ENCODE measurements at places on chromosomes 2 and 18.

DNA sequence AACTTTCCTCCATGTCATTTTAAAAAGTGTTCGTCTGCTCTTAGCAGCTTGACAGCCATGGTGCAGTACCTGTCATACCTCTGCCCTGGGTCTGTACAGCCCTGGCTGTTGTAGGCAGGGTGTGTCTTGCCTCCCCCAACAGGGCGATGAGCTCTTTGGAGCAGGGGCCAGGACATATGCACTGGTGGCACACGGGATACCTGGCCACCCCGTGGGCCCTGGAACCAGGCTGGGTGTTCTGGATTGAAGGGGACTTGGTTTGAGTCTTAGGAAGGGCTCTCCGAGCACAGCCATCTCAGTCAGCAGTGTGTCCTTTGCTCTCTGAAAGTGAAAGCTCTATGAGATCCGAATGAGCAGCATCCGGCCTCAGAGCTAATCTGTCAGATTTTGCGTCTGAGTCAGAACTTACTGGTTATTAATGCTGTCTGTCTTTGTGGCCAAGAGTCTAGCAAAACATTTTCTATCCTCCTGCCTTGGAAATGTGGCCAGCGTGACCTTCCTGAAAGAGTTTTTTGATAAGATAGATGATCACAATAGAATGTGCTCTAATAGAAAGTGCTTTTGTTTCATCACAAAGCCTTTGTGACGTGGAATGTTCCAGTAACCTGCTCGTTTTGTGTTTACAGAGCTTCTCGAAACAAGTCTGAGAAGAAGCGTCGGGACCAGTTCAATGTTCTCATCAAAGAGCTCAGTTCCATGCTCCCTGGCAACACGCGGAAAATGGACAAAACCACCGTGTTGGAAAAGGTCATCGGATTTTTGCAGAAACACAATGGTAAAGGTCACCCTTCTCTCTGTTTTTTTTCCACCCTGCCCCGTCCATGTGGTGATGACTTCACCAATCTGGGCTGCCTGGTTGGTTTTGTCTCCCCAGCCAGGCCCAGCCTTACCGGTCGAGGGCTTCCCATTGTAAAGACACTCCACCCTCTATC lies 77.3 kb upstream of the RPL31 start:
- no peak for DNase-seq

GRCh38 chr2:72325592-72326422 lies 178.1 kb upstream of the CYP26B1 start:
- DNase-seq = no peak

DNA sequence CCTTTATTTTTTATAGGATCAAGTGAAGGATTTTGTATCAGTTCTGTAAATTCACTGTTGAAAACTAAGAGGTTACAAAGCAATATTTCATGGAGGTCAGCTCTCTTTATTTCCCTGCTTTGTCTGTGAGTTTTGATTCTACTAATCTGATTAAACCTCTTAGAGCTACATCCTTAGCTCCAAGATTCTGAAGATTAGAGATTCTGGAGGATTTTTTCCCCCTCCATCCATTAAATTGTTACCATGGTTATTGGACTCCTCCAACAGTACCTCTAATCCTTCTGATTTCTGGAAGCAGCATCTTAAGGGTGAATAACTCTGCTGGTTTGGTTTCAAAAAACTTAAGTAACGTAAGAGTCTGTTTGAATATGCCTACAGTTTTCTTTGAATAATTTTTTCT lies 110.0 kb downstream of the TANC1 start:
- DNase-seq = no peak

DNA sequence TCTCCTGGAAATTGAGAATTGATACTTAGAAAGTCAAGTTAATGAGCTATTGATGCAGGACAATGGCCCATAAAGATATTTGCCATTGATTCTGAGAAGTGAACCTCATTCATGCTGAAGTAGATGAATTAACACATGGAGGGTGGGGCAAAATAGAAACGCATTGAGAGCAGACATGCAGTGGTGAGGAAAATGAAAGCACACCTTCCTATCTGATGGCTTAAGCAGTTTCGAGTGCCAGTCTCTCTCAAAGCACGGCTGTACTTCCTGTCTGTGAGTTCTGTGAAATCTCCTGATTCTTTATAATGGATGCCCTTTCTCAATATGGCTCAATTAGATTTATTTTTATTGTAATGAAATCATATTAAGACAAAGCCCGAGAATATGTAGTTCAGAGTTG lies 247.0 kb downstream of the TMX3 start:
- DNase-seq = no peak
